Stimulated activated CD4-positive, alpha-beta T cell treated with anti-CD3 and anti-CD28 coated beads, Interleukin-2, amount 100 ng/mL, for 24 hours (primary cell): ENCODE measurements at places on chromosomes 3 and 15.
A peak's percentile ranks its signal among the peaks of the same experiment; 100 is the strongest.

DNA sequence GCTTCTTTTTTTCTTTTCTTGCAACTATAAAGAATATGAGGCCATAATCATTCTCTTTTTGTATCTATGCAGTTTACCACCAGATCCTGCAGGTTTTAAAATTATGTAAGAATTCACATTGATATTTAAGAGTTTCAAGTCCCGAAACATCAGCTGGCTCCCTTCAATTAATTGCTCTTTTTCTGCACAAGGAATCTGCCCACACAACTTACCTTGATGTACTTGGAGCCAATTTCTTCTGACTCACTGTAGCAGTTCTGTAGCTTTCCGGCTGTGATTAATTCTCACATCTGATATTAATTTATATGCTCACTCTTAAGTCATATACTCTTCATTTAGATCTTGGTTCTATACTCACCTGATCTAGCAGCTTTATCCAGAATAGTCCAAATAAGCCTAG is 781.8 kb downstream of the CADM2 start:
- DNase-seq: no peak

DNA sequence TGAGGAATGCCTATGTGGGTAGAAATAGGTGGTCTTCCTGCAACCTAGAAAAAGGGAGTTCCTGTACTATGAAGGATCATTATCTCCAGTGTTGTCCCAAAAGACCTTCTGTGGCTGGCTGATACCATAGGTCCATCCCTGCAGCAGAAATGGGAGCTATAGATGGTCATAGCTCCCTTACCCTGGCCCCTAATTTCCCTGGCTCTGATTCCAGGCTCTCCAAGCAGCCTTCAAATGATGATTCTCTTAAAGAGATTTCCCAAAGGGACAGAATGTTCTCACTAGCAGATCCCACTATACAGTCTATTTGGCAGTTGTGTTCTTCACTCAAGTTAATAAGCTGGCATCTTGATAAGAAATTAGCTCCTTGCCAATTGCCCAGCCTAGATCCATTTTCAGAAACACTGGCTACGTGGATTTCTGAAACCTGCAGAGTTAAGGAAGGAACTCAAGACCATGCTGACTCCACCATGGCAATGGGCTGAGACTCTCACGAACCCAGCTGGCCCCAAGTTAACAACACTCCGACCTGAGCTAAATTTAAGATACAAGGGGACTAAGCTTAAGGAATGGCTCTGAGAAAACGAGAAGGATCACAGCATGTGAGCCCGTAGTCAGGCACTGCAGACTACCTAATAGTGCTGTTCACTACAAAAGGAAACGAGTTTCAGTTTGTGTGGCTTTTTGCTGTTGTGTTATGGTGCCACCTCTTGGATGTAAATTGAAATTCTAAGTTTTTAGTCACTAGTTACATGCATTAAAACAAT is 11.4 kb downstream of the C15orf40 start:
- peak; percentile 35 for DNase-seq

GRCh38 chr3:187880851-187881250 is 135.6 kb upstream of the BCL6 start:
- no peak for DNase-seq

DNA sequence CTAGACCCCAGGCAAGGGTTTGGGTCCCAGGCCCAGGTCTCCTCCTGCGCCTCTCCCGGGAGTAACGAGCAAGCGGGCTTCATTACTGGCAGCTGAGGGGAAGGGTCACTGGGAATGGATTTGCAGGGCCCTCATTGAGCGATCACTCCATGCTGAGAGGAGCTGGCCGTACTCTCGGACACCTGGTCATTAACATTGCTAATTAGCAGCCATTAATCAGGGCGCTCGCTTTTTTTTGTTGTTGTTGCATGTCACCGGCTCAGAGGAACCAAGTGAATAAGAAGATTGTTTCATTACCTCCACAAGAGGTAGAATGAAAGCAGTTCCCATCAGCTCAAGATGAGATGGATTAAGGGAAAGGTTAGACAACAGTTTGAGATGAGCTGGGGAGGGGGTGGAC is 293.0 kb upstream of the ATP11B start:
- no peak for DNase-seq

- no peak for DNase-seq
These were observed 77.9 kb downstream of the APBA2 start for GRCh38 chr15:28963711-28964081.

DNA sequence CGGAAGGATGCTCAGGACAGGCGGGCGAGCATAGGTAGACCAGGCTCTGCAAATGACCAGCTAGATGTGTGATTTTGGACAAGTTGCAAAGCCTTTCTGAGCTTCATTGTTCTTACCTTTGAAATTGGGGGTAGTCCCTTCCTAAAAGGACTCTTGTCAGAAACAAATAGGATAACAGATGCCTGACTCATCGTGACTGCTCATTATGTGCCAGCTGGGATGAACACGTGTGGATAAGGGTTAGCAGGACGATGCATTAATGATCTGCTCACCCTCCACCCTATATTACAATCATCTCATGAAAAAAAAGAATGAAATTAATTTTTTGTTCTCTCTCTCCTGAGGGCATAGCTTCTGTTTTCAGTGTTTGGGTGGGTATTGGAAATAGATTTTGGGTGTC is 223.4 kb downstream of the NR2F2 start:
- DNase-seq: no peak

GRCh38 chr15:82742134-82742533 is 32.5 kb upstream of the AP3B2 start:
- no peak for DNase-seq

DNA sequence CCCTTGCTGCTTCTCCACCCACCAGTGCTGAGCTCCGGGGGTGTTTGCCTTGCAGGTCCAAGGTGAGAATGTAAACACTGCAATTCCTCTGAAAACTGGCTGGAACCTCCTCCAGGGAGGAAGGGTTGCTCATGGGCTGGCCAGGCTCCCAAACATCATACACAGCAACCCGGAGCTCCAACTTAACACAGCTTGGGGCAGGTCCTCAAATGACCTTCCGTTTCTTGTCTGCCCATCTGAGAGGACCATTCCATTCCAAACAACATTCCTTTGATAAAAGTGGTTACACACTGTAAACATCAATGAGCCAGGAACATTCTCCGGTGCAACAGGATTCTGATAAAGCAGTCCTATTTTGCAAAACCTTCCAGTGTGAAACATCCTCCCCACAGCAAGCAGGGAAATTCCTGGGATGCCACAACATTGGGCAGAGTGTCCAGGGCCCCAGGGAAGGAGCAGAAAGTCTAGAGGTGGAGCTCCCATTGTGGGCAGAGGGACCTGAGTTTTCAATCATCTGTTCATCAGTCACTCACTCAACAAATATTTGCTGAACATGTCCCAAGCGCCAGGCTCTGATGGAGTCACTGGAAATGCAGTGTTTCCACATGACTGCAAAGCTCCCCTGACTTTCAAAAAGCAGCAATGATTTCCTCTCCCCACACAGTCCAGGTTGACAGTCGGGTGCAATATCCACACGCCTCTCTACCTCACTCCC is 7.3 kb upstream of the HEG1 start:
- DNase-seq: no peak

- no peak for DNase-seq
These were observed 26.9 kb upstream of the TPM1 start for GRCh38 chr15:63015618-63016017.

DNA sequence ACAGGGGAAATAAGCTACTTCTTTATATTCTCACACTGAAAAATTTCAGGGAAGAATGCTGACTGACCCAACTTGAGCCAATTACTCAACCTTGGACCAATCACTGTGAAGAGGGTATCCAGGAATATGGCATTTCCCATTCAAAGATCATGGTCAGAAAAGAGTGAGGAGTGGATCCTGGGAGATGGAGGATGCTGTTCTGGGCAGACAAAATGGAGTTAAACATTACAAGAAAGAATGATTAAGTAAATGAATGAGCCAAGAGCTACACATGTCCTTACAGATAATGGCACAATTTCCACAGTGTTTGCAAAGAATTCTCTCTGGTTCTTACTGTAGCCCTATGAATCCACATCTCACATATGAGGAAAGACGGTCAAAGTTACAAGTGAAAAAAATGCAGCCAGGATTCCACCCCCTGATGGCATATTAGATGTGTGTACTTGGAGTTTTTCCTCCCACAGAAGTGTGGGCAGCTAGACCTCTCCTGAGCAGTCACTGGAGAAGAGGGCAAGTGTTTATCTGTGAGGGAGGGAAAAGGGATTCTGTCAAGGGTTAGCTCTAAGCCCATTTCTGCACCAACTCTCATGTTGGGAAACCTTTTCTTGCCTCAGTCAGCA is 33.8 kb downstream of the AMOTL2 start:
- no peak for DNase-seq
